Fibroblast of skin of abdomen (primary cell): ENCODE measurements at places on chromosomes 11 and 22.

- no peak for DNase-seq
These were observed 381.7 kb downstream of the AASDHPPT start for GRCh38 chr11:106459135-106459534.

- DNase-seq, result no peak
These were observed 234.2 kb downstream of the BRD1 start for GRCh38 chr22:49593509-49593908.

- peak; percentile 54 for DNase-seq
These were observed 40.4 kb downstream of the BCR start for GRCh38 chr22:23220485-23221350.

DNA sequence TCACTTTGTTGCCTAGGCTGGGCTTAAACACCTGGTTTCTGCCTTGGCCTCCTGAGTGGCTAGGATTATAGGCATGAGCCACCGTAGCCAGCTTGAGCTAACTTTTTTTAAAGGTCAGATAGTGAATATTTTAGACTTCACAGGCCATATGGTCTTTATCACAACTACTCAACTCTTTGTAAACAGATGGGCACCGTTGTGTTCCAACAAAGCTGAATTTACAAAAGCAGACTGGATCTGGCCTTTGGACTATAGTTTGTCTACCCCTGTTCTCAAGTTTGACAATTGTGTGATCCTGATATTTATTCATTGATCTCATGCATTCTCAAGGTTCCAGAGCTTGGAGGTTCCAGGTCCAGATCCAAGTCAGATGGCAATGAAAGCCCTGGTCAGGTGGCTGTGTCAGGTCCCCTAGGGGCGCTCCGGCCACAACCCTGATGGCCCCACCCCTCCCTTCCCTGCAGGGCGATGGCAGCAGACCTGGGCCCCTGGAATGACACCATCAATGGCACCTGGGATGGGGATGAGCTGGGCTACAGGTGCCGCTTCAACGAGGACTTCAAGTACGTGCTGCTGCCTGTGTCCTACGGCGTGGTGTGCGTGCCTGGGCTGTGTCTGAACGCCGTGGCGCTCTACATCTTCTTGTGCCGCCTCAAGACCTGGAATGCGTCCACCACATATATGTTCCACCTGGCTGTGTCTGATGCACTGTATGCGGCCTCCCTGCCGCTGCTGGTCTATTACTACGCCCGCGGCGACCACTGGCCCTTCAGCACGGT is 15.8 kb downstream of the P2RY2 start:
- DNase-seq, result no peak

GRCh38 chr22:44437216-44438055 is 60.6 kb downstream of the RTL6 start:
- DNase-seq, result peak; percentile 6

DNA sequence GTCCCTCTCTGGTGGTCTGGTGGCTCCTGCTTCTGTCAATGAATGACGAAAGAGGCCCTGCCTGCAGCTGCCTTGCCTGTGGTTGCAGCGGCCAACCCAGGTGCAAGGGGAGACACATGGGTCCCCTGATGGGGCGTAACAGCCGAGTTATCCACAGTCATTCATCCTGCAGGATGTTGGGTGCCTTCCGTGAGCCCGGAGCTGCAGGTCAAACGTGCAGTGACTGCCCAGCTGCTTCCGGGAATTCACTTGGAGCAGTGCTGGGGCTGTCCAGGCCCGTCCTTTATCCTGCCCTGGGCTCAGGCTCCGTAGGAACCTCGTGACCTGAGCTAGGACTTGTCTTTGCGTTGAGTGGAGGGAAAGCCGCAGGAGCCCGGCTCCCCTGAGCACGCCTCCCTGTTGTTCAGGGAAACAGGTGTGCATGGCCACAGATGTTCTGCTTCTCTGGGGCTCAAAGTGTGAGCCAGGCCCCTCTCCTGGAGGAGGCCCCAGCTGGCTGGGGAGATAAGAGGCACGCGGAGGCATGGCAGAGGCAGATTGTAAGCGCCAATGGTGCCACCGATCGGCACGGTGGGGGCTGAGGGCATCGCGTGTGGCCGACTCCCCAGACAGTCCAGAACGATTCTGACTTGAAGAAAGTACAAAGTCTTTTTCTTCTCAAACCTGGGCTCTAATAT is 635.4 kb downstream of the BRD1 start:
- no peak for DNase-seq

DNA sequence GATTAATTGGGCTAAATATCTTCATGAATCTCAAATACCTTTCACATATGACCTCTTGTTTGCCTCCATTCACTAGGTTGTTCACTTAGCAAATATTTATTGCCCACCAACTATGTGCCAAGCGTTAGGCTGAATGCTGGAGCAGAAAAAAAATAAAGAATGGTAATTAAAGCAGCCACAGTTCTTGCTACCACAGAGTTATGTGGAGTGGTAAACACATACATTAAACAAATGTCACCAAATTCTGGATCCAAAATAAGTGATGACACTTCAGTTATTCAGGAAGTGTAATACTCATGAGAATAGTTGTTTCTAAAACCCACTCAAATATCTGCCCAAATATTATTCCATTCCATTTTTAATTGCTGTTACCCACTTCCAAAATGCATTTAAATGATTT is 128.4 kb downstream of the GRIA4 start:
- DNase-seq, result no peak

- peak; percentile 23 for DNase-seq
These were observed 256.5 kb upstream of the CADM1 start for GRCh38 chr11:115760461-115761320.

DNA sequence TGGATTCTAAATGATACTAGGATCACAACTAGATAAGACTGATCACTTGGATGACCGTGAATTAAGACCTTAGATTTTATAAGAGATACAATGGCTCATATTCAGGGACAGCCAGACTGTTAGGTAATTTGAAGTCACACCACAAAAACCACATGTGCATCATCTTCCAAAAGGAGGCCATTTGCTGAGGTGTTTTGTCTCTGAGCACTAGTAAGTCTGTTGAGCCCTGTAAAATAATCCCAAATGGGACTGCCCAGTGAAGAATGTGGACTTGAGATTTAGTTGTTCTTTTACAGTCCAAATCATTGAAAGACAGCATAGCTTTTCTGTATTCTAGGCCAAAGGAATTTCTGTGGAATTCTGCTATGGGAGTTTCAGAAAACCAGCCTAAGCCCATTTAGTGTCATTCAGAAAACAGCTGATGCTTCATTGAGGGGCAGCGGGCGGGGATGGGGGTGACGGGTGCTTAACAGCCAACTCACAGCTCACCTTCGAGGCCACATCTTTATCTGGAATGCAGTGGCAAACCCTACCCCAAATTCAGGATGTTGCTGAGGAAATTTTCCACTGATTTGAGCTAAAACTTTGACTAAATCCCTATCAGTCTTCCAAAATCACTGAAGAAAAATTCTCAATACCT is 80.1 kb upstream of the BIRC3 start:
- peak; percentile 78 for DNase-seq

DNA sequence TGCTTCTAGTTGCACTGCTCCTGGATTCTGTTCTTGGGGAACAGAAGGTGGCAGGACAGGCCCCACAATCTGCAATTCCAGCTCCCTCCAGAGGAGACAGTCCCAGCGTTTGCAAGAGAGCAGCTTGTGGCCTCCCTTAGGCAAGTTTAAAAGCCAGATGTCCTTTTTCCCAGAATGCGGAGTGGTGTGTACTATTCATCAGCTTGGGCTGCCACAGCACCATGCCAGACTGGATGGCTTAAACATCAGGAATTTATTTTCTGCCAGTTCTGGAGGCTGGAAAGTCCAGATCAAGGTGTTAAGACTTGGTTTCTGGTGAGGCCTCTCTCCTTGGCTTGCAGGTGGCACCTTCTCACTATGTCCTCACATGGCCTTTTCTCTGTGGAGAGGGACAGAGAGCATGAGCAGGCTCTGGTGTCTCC is 11.7 kb downstream of the MIAT start:
- DNase-seq, result peak; percentile 47

GRCh38 chr11:130452940-130453339 is 4.5 kb downstream of the ADAMTS15 start:
- DNase-seq, result no peak

DNA sequence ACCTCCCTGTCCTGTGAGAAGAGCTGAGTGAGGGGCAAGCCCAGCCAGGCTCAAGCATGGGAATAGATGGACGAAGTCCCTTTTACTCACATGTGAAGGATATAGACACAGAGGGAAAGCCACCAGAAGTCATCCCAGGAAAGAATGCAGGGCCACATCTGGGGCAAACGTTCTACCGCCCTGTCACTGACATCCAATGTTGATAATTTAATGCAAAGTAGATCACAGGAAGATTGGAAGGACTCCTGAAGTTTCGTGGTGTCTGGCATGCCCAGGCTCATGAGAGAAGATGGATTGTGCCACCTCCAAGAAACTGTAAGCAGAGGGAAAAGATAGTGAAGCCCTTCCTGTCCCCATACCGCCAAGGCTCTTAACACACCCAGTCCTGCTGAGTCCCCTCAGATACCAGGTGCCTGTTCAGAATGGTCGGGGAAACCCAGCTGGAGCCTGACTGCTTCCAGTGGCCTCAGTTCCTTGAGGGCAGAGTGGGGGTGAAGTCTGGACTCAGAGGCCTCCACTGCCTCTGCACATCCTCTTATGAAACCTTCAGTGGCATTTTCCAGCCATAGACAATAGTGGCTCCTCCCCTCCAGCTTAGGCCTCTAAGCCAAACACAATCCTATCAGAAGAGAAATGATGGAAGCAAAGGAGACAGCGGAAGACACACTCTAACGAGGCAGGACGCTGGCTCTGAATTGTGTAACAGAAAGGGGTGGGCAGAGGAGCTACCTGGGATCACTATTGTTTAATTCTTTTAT is 7.5 kb upstream of the STK33 start:
- no peak for DNase-seq

DNA sequence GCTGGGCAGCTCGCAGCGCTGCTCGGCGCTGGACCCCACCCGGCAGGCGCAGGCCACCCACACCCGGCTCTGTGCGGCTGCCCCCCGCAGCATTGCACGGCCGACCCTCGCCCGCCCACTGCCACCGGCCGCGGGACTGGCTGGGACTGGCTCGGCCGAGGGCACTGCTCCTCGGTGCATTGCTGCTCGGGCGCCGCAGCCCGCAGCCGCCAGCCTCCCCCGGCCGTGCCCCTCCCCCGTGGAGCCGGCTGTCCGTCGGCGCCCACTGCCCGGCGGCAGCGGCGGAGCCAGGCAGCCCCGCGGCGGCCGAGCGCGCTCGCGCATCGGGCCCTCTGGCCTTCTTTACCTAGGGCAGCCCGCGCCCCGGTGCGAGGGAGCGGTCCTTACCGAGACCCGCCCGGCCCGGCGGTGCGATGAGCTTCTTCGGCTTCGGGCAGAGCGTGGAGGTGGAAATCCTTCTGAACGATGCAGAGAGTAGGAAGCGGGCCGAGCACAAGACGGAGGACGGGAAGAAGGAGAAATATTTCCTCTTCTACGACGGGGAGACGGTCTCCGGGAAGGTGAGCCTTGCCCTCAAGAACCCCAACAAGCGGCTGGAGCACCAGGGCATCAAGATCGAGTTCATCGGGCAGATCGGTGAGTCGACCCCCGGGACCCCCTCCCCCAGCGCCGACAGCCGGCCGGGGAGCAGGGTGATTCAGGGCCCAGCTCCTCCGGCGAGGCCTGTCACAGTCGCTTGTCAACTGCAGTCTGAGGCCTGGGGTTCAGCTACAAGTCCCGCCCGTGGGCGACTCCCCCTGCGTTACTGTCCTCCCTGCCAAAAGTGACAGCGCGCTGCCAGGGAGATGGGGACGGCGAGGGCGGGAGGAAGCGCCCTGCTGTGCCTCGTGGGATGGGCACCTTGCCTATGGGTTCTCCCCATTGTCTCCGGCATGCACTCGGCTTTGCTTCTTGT is 516 bp downstream of the VPS26B start:
- DNase-seq, result no peak

DNA sequence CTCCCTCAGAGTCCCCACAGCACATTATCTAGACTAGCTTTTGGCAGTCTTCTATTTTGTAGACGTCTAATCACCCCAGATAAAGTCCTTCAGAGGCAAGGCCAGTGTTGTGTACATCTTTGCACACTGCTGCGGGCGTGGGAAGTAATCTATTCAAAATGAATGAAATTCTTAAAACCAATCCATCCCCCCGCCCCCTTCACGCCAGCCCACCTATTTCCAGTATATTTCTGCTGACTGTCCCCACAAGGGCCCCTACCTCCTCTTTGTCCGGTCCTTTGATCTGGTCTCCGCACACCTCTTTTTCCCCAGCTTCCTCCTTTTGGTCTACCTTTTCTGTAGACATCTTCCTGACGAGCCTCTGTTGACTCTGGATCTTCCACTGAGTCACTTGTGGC is 375 bp downstream of the BSCL2 start:
- no peak for DNase-seq

DNA sequence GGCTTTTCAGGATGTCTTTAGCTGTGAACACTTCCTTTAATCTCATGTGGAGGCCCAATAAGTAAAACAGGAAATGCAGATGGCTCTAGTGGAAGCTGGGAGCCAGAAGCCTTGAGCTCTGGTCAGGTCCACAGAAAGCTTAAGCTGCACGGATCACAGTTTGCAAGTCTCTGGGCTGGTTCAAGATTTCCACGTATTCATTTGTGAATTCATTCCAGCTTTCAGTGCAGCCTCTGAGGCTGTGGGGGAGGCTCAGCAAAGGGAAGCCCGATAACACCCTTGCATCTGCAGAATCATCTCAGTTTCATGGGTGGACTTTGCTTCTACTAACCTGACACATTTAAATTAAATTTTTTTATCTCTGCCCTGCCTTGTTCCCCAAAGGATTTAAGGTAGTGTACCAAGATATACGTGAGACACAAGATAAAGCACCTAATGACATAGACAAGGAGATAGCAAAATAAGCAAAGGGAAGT is 65.6 kb downstream of the ISX start:
- no peak for DNase-seq

GRCh38 chr22:35020517-35020916 is 45.4 kb upstream of the ISX start:
- DNase-seq, result no peak

GRCh38 chr11:118435290-118435892 is 901 bp upstream of the KMT2A start:
- DNase-seq, result peak; percentile 47

DNA sequence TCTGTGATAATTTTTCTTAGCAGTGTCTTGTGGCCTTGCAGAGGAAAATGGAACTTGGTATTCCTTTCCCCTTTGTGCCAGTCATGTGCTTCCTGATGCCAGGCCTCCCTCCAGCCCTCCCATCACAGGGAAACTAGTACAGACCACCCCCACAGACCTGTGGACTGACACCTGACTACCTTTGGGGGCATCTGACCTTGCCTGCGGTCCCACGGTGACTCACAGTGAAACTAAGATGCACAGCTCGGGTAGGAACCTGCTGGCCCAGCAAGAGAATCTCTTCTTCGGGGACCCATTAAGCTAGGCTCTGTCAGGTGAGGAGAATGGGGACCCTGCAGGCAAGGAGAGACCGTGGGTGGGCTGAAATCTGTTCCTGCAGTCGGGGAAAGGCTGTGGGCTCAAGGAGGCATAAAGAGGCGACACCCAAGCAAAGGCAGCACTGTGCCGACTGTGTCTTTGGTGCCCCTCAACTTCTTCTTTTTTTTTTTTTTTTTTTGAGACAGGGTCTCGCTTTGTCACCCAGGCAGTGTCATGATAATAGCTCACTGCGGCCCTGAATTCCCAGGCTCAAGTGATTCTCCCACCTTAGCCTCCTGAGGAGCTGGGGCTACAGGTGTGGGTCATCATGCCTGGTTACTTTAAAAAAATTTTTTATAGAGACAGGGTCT is 20.8 kb upstream of the PEX26 start:
- no peak for DNase-seq
